ENCODE measurements at places on chromosomes 7 and 10.

DNA sequence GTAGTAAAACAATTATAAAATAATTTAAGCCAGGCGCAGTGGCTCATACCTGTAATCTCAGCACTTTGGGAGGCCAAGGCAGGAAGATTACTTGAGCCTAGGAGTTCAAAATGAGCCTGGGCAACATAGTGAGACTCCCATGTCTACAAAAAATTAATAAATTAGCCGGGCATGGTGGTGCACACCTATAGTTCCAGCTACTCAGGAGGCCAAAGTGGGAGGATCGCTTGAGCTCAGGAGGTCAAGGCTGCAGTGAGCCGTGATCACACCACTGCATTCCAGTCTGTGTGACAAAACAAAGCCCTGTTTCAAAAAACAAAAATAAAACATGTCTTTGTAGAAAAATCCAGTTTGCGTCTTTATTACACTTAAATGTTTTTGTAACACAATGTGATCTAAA lies 141.9 kb upstream of the KAT6B start:
- DNase-seq, result no peak

DNA sequence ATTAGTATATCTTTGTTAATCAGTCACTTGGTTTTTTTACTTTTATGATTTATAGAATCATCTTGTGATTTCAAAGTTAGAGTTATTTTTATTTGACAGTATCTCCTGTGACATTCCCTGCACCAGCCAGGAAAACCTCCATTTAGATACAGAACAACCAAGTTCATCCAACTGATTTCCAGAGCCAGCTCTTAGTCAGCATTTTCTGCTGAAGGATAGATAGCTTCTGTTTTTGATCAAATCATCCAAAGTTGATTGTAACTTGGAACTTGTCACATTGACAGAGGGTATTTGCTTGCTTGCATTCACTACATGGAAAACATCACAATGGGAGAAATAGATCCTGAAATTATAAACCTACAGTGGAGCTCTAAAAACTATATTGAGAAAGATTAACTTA lies 122.6 kb downstream of the PON1 start:
- DNase-seq, result no peak

GRCh38 chr10:73134727-73135126 lies 24.5 kb downstream of the NUDT13 start:
- no peak for DNase-seq

DNA sequence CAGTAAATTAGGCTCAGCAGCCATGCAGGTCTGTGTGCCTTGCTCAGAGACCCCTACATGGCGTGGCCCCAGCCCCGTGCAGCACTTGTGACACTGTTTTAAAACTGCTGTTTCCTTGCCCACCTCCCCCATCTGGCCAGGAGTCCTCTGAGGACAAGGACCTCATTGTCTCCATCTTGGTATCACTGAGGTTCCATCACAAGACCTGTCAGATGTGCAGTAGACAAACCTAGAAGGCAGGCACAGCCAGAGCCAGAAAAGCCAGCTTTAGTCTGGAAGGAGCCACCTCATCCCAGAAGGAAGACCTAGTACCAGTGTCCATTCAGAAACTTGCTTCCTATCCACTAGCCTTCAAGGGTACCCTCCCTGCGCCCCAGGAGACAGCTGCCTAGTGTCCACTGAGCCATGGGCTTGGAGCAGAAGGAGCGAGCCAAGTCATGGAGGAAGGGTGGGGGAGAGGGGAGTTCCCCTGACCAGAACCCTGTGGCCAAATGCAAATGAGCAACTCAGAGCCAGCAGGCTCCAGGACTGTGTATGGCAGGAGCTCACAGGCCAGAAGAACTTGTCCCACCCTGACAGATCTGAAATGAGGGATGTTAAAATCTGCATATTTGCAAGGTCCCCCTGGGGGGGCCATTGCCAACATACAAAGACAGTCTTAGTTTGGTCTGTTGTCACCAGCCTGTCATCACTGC lies 176.1 kb downstream of the SH3PXD2A start:
- DNase-seq, result no peak

GRCh38 chr10:118950190-118950680 lies 79.3 kb upstream of the NANOS1 start:
- no peak for DNase-seq

- DNase-seq, result no peak
Measured at GRCh38 chr7:37419496-37419895, 29.2 kb downstream of the ELMO1 start.

DNA sequence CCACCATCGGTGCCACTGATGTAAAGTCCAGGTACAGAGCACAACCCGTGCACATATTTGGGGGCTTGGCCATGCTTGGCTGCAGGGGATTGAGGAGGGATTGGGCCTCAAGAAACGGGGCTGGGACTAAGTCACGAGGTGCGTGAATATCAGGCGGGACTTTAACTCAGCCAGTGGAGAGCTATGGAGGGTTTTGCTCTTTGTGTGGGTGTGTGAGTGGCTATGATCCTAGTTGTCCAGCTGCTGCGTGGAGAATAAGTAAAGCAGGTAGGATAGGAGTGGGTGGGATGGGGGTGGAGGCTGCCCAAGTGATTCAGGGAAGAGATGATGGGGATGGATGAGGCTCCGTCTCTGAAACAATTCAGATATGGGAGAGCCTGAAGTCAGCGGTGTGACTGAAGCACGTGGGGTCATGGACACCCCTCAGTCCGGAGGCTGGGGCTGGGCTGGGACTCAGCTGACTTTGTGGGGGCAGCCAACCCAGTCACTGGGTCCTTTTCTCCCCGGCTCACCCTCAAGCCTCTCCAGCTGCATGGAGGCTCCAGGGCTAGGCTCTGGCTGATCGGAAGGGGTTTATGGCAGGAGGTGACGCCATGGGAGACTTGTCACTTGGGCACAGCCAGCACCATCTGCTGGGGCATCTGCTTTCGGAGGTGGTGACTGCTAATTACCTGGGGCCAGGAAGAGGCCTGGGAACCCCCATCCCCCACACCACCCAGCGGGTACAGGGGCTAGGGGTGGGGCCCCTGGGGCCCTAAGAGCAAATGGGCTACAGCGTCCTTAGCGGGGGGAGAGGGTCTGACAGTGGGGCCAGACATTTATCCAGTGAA lies 1.7 kb upstream of the LFNG start:
- no peak for DNase-seq

DNA sequence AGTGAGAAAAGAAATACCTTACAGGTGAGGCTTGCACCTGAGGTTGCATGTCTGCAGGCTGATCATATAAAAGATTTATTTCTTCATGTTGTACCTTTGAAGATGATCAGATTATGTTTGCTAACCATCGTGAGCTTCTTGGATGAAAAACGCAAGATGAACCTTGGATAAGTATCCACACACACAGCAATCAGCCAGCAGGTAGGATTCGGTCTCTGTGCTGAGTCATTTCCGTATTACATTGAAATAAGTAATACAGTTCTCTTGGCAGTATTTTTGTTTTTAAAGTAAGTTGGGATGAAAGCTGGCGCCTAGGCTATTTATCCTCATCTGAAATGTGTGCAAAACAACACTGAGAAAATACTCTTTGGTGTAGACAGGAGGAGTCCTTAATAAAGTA lies 109.0 kb upstream of the PRKCQ start:
- DNase-seq, result no peak

DNA sequence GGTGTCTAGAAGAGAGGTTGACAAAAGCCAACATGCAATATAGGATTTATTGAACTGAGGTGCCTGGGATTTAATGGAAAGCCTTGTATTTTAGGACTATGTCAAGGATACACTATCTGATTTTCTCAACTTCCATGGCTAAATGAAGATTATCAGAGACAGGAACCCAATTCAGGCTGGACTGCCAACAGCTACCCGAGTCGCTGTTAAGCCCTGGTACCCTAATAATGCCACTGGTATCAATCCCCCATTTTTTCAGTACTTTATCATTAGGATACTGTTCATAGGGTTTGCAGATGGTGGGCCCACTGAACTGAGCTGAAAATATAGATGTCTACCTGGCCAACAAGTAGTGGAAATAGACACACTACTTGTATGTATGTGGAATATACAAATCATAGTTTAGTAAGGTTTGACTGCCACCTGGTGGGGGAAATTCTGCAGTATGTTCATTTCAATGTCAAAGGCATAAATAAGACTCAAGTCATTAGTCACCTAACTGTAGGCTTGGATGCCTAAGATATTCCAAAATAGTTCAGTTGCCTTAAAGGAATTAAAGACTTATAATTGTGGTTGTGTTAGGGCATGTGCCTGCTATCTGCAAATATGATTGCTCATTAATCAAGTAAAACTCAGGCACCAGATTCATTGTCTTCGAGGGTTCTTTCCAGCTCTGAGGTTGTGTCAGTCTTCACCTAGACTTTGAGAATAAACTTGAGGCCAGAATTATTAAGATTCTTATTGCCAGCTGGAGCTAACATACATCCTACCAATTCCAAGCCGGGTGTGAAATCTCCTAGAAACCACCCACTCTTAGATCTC lies 34.1 kb upstream of the NOBOX start:
- peak; percentile 6 for DNase-seq

- no peak for DNase-seq
Measured at GRCh38 chr10:103612462-103613365, 119.2 kb downstream of the NEURL1 start.

GRCh38 chr10:70324339-70324861 lies 40.6 kb upstream of the NPFFR1 start:
- DNase-seq, result no peak

DNA sequence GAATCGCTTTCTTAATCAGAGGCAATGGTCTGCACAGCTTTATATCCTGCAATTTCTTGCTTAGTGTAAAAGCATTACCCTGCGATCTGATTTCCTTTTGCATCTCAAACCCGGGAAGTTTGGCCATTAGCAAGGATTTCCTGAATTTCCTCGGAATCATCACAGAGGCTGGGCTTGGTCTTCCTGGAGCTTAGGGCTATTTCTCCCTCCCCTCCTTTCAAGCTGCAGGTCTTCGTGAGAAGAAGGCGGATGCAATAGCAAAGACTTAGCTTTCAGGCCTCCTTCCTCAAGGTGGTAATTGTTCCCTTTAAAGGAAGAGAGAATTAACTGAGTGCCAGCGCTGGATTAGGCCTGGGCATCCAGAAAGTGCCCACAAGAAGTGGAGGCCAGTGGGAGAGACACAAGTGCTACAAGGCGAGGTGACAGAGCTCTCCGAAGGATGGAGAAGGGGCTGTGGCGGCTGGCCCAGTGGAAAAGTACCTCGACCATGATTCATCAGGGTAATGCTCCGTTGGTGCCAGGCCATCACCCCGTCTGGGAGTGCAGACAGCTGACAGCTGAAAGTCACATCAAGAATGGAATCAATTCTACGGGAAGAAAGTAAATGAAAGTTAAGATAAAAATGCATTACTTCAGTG lies 4.0 kb upstream of the ARMS2 start:
- DNase-seq, result no peak

DNA sequence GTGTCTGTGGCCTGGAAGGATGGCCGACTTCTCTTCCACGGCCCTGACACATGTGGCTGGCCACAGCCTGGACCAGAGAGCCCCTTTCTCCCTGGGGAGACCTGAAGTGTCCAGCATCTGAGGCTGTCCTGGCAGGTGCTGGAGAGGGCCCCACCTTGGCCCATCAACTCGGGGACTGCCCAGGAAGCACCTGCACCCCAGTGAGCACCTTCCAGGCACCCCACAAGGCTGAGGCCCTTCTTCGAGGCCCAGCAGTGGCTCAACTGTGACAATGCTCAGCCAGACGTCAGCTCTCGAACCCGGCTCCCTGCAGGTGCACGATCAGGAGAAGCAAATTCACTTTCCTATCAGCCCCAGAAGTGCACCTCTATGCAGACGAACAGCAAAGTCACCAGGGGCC lies 24.3 kb downstream of the RGS10 start:
- DNase-seq, result no peak
